ENCODE measurements at places on chromosomes 3 and 15.

DNA sequence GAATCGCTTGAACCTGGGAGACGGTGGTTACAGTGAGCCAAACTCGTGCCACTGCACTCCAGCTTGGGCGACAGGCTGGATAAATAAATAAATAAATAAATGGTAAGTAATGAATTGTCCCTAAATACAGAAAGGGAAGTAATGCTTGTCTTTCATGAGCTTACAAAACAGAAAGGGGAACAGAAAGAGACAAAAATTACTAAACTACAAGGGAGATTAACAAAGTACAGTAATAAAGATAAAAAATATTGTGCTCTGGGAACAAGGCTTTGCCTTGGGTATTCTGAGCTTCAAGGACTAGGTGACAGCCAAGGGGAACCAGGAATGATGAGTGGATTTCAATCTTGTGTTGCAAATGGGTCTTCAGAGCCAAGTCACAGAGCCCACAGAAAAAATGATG, 9.2 kb upstream of the HLTF start:
- DNase-seq = no peak

GRCh38 chr3:170524073-170524472, 61.8 kb downstream of the SLC7A14 start:
- DNase-seq = no peak

- no peak for DNase-seq
Observed at GRCh38 chr3:113288881-113289280, 77.5 kb downstream of the BOC start.

GRCh38 chr3:108136561-108137459, 46.0 kb upstream of the CD47 start:
- DNase-seq = no peak

DNA sequence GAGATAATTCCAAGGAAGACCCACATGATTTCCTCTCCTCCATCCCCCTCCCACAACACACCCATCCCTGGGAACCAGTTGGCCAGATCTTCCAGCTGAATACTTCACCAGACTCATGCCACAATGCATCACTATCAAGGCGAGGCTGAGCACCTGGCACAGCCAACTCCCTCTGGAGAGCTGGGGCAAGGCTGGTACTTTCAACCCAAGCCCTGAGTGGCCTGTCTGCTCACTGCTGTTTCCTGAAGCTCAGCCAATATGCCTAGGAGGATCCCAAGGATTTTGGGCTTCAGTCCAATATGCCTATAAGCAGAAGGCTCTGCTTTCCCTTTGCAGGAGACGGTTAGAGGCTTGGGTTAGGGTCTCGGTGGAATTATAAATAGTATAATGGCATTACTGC, 90.9 kb upstream of the NEO1 start:
- no peak for DNase-seq

- DNase-seq = no peak
Observed at GRCh38 chr3:35849963-35850362, 210.6 kb downstream of the ARPP21 start.

GRCh38 chr3:73563896-73564582, 60.7 kb downstream of the PDZRN3 start:
- DNase-seq = no peak

DNA sequence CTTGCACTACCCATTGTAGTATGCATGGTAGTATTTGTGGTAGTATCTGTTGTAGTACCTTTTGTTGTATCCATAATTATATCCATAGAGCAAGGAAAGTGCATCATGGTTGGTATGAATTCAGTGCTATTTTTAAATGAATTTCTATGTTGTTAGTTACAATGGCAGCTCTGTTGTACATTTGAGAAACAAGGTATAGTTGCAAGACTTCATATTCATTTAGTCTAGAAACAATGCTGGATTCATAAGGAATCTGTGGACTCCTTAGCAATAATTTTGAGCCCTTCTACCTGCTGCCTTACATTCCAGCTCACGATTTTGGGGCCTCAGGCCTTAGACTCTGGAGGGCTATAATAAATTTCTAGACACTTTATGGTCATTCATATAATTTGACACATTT, 141.8 kb downstream of the FAM43A start:
- DNase-seq = no peak

GRCh38 chr15:38860674-38861073, 296.1 kb upstream of the RASGRP1 start:
- DNase-seq = no peak

GRCh38 chr3:79199966-79200365, 567.8 kb downstream of the ROBO1 start:
- no peak for DNase-seq

DNA sequence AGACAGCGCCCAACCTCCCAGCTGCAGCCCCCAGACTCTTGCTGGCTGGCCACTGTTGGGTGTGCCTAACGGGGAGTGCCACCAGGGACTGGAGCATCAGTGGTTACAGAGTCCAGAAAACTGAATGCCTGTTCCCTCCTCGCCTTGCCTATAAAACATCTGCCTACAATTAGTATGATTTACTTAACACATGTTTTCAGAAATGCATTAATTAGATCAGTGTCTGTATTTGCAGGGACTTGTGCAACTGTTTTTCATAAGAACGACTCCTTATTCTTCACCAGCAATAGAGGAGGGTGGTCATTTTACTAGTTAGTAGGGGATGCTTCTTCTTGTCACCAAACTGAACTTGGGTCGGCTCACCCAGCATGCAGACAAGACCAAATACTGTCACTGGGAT, 248.7 kb downstream of the GABRG3 start:
- DNase-seq = no peak

DNA sequence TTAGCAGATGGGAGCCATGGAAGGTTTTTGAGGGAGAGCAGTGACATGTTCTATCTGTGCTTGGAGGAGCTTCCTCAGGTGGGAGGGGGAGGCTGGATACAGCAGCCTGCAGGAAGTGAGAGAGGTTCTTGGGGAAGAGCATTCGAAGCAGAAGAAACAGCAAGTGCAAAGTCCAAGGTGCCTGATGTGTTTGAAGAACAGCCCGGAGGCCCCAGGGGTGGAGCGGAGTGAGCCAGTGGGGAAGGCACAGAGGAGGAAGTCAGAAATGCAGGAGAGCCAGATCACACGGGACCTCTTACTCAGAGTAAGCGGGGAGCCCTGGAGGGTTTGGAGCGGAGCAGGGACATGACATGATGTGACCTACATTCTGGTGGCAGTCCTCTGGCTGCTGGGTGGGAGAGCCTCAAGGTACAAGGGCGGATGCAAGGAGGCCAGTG, 10.8 kb downstream of the ITGA11 start:
- no peak for DNase-seq

DNA sequence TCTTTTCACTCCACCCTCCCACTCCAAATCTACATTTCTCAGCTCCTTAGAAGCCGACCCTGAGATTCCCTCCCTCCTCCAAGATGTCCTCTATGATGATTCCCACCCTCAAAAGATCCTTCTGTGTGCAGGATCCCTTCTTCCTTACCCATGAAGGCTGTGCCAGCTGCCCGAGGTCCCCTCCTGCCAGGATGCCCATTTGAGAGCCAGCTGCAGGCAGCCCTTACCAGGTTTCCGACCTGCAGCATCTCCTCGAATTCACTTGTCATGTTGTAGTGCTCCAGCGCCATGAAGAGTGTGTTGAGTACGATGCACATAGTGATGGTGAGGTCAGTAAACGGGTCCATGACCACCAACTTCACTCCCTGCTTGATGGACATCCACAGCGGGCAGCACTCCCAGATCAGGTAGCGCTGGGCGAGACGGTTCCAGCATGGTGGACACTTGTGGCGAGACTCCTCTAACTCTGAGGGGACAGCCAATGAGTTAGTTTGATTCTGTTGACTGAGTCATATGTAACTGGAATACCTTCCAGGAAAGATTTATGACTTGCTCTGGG, 51.9 kb downstream of the SCN5A start:
- DNase-seq = no peak

DNA sequence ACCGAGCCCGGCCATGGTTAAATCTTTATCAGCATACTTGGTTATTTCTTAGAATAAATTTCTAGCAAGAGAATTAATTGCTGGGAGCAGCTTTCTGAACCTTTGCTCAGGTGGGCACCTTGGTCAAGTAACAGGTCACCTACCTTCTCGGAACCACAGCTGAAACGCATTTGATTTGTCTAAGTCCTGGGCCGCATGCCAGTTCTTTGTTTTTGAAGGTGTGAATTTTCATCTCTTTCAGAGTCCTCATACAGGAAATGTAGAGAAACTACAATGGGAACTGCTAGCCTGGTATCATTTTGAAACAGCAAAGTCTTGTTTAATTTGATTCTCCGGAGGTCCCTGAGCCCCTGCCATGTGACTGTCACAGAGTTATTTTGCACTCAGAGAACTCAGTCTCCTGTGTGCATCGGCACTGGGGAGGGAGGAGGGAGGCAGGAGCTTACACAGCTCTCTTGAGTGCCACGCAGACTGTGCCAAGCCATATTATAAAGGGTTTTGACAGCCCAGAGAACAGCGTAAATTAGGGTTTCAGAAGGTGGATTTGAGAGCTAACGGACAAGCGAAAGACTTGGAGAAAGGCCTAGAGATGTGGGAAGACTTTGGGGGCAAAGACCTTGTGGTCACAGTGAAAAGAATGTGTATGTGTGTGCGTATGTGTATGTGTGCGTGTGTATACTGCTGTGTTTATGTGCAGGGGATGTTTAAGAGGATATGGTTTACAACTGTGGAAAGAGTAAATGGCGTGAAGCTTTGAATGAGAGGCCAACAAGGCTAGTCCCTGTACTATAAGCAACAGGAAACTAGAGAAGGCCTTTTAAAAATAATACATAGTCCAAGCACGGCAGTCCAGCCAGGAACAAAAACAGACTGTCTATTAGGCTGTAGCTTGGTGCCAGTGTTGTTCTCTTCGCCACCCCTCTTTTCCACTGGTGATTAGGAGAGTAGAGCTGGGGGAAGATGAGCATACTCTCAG, 61.8 kb upstream of the ATP13A3 start:
- no peak for DNase-seq

DNA sequence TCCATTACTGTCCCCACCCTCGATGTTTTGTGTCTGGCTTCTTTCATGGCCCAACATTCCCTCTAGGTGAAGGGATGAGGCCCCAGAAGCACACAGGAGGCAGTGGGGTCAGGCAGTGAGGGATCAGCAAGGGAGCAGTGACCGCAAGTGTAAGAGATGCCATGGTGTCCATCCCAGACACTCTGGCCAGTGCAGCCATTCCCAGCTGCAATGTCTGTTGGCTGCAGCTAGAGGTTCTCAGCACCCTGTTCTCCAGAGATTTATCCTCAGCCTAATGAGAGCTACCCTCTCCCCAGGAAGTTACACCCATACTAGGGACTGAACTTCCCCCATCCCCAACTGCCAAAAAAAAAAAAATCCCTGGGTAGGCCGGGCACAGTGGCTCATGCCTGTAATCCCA, 40.2 kb downstream of the TRANK1 start:
- DNase-seq = no peak

DNA sequence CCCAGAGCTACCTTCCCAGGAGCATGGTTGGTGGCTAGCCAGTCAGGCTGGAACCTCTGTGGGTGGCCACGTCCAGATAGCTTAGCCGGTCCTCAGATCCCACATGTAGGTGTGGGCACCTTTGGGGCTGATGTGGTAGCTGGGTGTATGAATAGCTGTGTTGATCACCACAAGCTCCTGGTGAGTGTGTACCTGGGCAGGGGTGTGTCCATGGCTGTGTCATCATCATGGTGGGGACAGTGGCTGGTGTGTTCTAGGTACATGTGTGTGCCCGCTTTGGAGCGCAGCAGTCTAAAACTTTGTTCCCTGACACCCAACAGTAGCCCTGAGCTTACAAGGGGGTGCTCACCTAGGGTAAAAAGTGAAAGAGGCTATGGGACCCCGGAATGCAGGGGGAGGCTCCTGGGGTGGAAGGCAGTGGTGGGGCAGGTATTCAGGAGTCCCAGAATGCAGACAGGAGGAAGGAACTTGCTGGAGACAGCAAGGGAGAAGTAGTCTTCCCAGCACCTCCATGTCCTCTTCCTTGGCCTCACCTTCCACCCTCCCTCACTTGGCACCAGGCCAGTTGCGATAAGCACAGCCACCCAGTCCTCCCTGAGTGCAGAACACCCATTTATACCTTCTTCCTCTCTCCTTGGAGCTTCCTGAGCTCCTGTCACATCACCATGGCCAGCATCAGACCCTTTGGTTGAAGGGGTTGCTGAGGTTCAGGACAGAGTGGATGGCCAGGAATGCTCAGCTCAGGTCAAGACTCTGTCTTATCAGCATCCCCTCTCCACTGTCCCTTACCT, 1.2 kb downstream of the CISH start:
- DNase-seq = no peak

DNA sequence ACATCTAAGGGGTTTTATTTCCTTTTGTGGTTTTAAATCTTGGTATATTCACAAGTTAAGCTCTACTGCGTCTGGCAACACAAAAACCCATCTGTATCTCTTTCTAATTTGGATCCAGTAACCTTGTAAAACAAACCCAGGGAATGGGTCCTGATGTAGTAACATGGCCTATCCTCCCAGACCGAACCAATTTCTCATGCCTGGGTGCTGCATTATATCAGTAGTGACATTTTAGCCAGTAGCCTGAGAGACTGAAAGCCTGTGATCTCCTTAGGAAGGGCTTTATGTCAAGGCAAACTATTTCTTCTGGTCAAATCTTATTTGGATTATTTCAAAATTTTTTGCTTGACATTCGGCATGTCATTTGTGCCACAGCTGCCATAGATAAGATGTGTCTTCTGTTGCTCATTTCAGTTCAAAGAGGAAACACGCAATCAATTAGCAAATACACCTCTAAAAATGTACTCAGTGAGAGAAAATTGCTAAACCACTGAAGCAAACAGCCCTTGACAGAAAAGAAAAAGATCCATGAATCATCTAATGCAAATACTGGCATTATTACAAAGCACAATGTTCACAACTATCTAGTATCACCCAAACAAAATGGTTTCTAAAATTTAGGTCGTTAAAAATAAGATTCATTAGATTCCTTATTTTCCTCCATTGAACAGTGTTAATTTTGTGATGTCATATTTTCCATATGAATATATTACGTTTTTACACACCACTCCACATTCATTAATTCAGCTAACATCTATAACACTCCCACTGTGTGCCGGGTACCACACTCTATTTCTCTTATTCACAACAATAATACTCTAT, 4.0 kb downstream of the NPTN start:
- DNase-seq = no peak

DNA sequence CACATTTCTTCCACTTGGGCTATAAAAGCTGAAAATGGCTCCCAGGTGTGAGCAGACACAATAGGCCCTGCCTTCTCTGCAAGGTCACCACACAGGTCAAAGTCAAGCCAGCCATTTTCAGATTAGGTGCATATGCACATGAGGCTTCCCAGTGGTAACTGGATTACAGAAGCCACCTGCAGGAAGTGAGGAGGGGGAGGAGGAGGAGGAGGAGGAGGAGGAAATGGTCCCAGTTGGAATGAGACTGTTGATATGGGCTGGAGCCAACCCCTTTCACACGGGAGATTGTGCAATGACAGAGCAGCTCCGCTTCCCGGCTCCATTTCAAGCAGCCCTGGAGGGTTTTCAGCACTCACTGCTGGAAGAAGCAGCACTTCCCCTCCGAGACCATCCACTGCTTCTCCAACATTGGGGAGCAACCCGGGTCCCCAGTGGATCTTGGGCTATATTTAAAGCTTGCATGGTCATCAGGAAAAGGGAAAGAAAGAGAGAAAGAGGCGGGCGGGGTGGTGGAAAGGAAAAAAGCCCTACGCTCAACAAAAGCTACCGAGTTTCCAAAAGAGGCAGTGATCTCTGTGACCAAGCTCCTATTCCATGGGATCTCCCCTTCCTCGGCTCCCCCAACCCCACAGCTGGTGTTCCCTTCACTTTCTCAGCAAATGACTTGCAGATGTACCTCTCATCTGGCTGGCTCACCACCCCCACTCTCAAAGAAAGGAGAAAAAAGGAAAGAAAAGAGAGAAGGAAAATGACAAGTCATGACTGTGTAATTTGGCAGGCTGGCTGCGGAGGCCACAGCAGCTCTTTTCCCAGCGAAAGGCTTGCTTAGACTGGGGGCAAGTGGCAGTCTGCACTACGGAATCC, 58.3 kb downstream of the LRIG1 start:
- peak; percentile 69 for DNase-seq

Data from fibroblast of skin of left biceps (primary cell).